ENCODE measurements at places on chromosomes 12 and 14.

DNA sequence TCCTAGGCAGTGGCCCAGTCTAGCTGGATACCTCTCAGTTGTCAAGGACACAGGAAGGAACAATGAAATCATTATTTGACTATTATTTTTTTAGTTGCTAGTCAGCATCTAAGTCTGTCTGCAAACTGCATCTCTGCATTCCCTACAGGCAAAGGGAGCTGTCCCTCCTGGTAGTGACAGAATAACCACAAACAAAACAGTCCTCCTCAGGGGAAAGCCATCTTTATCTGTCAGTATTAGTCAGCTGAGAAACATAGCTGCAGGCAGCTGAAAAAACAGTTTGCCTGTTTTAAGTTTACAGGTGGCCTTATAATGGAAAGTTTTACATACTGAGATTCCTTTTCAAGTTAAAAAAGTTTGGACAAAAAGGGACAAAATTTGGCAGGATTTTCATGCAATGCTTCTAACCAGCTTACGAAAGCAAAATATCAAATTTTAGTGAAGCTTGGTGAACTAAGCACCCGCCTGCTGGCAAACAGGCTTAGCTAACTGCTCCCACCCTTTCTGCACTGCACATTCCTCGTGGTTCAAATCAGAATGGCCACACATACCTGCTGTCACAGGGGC, 29.5 kb downstream of the SLC25A21 start:
- no peak for DNase-seq

GRCh38 chr12:14618983-14619382, 51.3 kb upstream of the PLBD1 start:
- no peak for DNase-seq

DNA sequence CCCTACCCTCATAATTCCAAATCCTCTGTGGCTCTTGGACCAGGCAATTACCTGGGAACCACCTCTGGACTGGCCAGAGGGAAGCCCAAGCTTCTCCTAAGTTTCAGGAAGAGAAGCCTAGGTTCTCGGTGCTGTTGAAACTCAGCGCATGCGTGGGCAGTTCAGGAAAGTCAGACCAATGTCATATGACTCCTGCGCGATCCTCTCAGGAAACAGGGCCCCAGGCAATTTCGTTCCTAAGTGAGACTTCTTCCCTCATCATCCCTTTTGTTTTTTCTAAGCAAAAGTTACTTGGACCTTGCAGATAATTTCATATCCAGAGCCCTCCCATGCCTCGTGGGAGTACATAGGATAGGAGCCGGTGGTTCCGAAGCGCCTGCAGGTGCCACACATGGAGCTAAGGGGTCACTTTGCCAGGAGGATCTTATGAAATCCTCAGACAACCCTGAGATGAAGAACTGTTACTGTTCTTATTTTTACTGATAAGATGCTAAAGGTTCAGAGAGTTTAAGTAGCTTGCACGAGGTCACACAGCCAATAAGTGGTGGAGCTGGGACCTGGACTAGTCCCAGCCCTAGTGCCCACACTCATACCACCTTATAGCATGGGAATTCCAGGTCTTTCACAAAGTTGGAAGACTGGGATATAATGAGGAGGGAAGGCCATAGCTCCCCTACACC, 168.2 kb downstream of the ZFP36L1 start:
- DNase-seq, result no peak

- no peak for DNase-seq
Measured at GRCh38 chr12:57139796-57140649, 7.4 kb downstream of the LRP1-AS start.

DNA sequence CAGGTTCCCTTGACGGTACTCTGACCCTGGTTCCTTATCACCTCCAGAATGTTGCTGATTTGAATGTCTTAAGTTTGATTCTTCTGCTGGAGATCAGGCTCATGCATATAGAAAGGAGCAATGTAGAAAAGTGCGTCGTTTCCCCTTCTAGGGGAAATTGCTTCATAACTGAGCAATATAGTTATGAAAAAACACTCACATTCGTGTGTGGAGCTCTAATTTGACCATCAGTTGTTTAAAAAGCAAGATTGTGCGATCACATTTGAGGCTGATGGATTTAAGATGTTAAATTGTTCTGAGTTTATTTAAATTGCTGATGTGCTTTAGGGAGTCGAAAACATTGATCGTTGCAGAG, 19.2 kb downstream of the PELI2 start:
- no peak for DNase-seq

DNA sequence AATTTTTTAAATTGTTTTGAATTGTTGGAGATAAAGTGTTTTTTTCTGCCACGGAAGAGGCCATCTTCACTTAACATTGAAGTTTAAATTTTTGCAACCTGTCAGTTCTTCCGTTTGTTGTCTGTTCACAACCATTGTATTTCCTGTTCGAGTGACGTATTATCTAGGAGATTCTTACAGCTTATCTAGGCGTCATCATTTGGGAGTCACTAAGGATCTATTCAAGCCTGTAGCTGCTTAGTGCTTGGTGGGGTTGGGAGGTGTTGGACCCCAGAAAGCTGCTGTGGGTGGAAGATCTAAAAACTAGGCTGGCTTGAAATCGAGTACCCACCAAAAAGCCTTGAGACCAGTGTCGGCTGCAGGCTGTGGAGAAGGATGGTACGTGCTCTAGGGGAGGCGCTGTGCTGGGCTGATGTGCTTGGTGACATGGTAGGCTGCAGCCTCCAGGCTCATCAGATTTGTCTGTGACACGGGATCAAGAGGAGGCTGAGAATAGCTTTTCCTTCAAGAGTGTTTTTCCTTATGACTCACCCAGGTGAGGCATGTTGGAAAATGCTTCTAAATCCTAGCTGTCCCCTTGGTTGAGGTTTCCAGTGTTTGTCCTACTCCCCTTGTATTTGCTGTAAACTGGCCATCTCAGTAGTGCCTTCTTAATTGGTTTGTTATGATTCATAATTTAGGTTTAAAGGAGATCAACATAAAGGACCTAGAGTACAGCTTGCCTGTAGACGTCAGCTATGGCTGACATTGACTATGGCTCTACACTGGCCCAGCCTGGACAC, 57.8 kb downstream of the ATG14 start:
- no peak for DNase-seq

DNA sequence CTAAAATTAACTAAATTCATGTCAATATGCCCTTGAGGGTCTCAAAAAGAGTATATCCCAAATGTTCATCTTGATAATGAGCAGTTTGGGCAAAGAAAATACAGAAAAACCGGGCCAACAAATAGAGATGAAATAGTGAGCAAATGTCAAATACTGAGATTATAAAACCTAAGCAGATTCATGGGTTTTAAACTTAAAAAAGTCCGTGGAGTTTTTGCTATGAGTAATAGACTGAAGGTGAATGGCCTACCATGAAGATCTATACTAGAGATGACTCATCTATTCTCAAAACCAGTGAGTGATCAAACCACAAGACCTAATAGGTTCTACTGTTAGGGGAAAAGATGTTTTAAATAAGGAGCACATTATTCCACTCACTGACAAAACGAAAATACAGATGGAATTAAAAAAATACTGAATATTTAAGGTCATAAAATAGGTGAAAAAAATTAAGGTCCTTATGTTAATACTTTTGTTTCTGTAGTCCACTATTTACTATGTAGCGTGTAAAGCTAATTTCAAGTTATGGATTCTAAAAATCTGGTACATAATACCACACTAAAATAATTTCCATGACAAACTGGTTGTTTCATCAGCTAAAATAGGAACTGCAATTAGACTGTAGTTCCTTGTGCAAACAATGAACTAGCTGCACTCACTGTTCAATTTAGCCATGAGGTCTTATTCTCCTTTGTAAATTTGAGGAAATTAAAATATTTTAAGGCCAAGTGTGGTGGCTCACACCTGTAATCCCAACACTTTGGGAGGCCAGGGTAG, 5.0 kb downstream of the HNRNPC start:
- DNase-seq, result no peak

DNA sequence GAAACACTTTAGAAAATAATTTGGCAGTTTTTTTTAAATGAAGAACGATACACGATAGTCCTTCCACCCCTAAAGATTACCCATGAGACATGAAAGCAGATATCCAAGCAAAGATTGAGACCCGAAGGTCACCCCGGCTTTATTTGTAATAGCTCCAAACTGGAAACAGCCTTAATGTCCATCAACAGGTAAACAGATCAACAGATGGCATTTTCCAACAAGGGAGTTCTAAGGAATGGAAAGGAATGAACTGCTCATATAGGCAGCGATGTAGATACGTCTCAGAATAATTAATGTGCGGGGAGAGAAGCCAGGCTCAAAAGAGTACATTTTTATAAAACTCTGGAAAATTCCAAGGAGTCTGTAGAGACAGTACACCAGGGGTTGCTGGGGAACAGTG, 23.7 kb upstream of the MEG3 start:
- no peak for DNase-seq
